ENCODE measurements at places on chromosomes 6 and 20.

DNA sequence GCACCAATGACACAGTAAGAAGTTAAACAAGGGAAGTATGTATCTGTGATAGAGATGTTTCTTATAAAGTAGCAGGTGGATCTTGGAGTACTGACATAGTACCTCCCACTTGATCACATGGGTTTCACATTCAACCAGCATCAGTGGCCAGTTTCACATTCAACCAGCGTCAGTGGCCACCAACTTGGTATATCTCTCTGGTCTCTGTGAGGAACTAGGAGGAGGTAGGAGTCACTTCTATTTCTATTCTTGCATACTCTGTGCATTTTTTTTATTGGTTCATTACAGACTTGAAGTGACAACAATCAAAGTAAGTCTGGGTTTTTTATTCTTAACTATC, 200.3 kb upstream of the SIM1 start:
- DNase-seq, result peak; percentile 16

- no peak for DNase-seq
These were observed 183.4 kb upstream of the AKAP12 start for GRCh38 chr6:151056230-151056907.

DNA sequence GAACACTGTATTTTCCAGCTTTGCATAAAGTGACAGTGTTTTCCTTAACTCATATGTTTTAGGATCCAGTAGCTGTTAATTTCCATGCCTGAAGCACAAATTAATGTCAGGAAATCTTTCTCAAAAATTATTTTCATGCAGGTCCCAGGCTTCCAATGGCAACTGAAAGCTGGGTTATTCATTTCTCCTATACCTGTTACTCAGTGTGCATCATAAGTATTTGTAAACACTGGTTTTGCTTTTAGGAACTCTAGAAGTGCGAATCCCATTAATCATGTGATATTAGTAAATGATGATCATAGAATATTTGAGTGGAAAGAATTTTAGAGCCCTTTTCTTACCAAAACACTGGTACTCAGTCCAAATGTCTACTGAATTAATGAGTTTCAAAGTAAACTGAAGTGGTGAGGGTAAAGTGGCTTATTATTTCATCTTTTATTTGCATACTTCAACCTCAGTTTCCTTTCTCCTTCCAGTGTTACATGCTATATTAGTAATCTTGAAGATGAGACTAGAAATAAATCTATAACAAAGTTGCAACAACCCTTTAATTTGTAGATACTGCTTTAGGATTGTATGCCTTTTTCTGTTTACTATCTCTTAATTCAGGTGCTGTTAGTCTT, 124.0 kb downstream of the ZFAND3 start:
- no peak for DNase-seq

DNA sequence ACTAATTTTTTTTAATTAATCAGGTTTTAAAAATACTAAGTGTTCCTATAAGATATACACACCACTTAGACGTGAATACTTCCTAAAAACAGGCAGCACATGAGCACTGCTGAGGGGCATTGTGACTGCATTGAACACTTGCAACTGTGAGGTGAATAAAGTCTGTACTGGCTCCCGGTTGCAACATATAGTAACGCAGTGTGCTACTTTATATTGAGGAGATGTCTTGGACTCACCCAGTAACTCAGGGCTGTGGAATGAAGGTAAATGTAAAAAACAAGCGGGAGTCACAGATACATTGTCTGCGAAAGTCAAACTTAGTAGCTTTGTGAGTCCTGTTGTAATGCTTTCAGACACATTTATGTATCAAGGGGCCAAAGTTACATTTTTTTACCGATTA, 17.0 kb upstream of the HLA-A start:
- no peak for DNase-seq

- no peak for DNase-seq
These were observed 85.3 kb upstream of the BHLHE23 start for GRCh38 chr20:63091901-63092659.

GRCh38 chr20:14341801-14342200, 4.4 kb upstream of the FLRT3 start:
- DNase-seq, result no peak

DNA sequence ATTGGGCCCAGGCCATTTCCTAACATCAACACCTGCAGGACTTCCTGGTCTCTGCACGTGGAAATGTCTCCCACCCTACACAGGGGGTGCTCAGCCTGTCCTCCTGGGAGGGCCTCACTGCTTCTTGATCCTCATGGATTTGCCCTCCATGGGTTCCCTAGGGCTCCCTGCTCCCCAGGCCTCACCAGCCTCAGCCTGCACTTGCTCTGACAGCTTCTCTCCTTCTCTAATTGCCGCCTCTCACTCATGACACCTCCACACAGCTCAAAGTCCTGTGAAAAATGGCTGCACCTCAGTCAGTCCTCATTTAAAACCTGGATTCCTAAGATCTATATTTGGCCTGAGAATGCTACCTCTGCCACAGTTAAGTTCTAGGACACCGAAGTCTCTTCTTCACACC, 130.6 kb downstream of the PXDC1 start:
- DNase-seq, result no peak
